ENCODE measurements at places on chromosomes 6 and 20.

DNA sequence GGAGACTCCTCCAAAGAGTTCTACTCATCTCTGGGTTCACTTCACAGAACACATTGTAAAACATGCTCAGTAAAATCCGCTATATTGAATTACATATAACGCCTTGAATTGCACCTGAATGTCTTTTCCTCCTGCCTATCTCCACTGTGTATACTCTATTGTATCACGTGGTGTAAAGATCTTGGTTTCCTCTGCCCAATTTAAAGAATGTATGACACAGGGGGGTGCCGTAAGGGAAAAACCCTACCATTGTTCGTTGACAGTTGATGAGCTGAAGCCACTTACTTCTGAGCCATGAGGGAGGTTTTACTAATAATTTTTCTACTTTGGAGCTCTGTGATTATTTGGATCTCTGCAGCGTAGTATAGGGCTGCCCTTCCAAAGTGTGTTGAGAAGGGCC lies 6.0 kb downstream of the ASF1A start:
- DNase-seq: no peak

DNA sequence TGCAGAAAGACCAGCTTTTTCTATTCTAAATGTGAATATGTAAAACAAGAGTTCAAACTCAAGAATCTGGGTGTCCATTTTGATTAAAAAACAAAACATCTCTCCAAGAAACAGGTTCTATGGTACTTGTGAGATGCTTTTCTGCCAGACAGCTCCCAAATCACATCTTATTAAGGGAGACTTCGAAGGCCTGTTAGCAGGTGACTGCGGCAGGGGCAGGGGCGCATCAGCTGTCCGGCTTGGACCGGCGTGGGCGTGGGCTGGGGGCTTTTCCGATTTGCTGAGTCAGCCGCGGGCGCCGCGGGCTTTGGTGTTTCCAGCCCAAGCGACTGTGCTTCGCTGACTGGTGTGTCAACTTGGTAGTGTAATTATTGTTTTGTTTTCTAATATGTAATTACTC lies 32.6 kb downstream of the TFAP2A start:
- DNase-seq: no peak

GRCh38 chr20:32112841-32113240 lies 3.3 kb downstream of the TM9SF4 start:
- DNase-seq: no peak

DNA sequence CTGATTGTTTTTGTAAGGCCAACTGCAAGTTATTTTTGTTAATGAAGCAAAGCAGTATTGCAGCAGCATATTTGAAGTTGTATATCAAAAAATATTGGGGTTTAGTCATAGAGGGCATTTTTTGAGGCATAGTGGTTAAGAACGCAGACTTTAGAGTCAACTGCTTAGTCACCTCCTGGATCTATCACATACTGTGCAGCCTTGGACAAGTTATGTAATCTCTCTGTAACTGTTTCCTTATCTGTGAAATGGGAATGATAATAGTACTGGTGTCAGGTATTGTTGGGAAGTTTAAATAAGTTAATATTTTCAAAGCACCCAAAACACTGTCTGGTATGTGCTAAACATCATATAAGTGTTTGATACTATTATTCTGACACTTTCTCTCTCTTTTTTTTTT lies 27.2 kb upstream of the EFHC1 start:
- peak; percentile 51 for DNase-seq

GRCh38 chr6:68891419-68891818 lies 256.3 kb downstream of the ADGRB3 start:
- no peak for DNase-seq

GRCh38 chr6:158421381-158421780 lies 109.1 kb downstream of the TULP4 start:
- DNase-seq: no peak

DNA sequence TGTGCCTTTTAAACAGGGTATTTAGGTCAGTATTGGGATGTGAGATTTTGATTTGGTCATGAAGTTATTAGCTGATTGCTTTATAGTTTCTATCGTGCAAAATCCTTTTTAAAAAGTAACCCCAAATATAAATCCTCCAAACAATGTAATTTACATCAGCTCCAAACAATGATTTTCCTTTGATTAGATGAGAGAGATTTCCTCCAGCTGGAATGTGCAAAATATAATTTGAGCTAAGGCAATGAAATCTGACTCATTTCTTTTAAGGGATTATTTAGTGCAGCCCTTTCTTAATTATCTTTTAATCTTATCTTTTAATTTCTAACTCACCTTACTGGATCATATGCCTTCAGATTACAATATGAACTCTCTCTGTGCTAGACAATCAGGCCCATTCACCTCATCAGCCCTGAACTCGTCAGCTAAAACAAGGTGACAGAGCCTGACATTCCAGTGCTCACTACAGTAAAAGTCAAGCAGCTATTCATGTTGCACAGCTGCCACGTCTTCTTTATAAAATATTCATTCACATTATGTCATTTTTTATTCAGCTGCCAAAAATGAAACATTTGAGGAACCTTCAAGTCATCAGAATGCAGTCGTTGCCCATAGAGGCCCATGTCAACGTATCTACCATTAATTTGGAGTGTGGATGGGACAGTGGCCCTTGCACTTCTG lies 440.1 kb downstream of the CBLN4 start:
- no peak for DNase-seq

- no peak for DNase-seq
Observed at GRCh38 chr6:78132671-78133410, 480.0 kb downstream of the MEI4 start.

GRCh38 chr20:33793011-33793931 lies 17.9 kb upstream of the CHMP4B start:
- DNase-seq: peak; percentile 56

- peak; percentile 39 for DNase-seq
Observed at GRCh38 chr6:45479834-45480751, 102.4 kb upstream of the SUPT3H start.

GRCh38 chr20:10625641-10626040 lies 48.2 kb downstream of the JAG1 start:
- DNase-seq: no peak

GRCh38 chr6:15593798-15594197 lies 69.0 kb downstream of the DTNBP1 start:
- DNase-seq: no peak

GRCh38 chr6:139262519-139263300 lies 29.1 kb downstream of the TXLNB start:
- no peak for DNase-seq

GRCh38 chr20:6635034-6635736 lies 132.3 kb upstream of the BMP2 start:
- DNase-seq: no peak

Data from GM03348 (cell line).